IgD-negative memory B cell (primary cell): ENCODE measurements at places on chromosomes 16 and 17. TPM values are rescaled to one million over a fixed set of nuclear protein-coding genes. Genes with fewer than 3 reads are reported as not detected.

The AIPL1 gene
- polyA plus RNA-seq, result not detected

The SSTR5 gene
- polyA plus RNA-seq, result not detected

The SOCS1 gene
- 39.1 TPM for polyA plus RNA-seq

The HDAC5 gene
- polyA plus RNA-seq, result 49.5 TPM

The KRTAP4-8 gene
- not detected for polyA plus RNA-seq

The EFNB3 gene
- polyA plus RNA-seq, result not detected

The NHERF2 gene
- polyA plus RNA-seq, result not detected

The ICAM2 gene
- 183 TPM for polyA plus RNA-seq

The UBTF gene
- 74.3 TPM for polyA plus RNA-seq

The KRTAP3-2 gene
- not detected for polyA plus RNA-seq

The KRTAP1-5 gene
- not detected for polyA plus RNA-seq

The SLC13A2 gene
- polyA plus RNA-seq, result not detected

The MT1M gene
- polyA plus RNA-seq, result not detected

The SCGB1C2 gene
- polyA plus RNA-seq, result not detected

The CTF1 gene
- not detected for polyA plus RNA-seq

The KRTAP4-4 gene
- not detected for polyA plus RNA-seq

The SREBF1 gene
- 9.1 TPM for polyA plus RNA-seq

The DPEP1 gene
- polyA plus RNA-seq, result not detected

The TRAF7 gene
- 7.0 TPM for polyA plus RNA-seq

The CNTNAP1 gene
- polyA plus RNA-seq, result 1.1 TPM

The MYO15A gene
- 0.48 TPM for polyA plus RNA-seq

The SLC6A2 gene
- not detected for polyA plus RNA-seq

The TMEM204 gene
- 2.9 TPM for polyA plus RNA-seq

The KRT27 gene
- polyA plus RNA-seq, result not detected

The TSPAN10 gene
- 0.36 TPM for polyA plus RNA-seq
